ENCODE measurements at places on chromosomes 5 and 9.

DNA sequence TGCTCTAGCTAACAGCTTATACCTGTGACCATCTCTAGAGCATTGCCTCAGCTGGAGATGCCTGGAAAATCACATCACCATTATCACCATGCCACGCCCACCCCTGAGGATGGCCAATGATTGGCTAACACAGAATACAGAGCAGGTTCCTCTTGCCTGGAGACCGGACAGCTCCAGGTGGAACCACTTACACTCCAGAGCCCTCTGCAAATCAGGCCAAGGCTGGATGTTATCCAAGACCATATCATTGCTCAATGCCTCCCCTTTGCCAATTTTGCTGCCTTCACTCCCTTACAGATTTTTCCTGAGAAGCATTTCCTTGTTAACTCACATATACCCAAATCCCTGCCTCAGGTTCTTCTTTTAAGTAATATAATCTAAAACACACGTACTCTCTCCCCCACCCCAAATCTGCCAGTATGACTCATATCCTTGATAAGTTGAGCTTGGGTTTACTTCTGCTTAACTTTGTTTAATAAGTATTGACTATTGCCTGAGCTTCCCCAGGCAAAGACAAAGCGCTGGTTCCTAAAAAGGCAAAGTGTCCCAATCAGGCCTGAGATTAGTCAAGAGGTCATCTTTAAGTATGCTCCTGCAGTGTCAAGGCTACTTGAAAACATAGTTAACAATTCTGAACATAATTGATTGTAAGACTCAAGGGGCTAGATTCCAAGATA, 309.6 kb downstream of the EPB41L4A start:
- no peak for DNase-seq

DNA sequence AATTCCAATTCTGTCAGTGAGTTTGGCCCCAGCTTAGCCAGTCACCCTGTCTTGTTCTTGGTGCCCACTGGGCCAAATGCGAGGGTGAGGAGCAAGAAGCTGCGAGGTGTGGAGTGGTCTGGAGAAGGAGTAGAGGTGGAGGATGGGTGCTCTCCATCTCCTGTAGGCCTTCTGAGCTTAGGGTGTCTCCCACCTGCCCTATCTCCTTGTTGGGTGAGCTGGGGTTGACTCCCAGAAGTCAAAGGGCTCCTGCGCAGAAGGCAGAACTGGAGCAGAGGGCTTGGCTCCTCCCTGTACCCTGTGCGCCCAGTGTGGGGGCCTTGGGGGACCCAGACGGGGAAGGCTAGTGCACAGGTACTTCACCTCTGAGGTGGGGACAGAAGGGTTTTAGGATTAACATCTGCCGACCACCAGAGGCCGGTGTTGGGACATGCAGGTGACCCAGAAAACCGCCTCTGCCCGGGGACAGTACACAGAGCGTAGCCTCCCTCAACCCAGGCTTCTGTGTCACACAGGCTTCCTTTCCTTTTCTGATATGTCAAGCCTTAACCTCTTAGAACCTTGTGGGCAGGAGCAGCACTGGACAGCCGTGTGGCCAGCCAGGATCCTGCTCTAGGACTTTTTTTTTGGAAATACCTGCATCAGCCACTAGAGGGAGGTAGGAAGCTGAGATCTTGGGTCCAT, 16.9 kb downstream of the IL5 start:
- DNase-seq, result peak; percentile 50

- DNase-seq, result no peak
Observed at GRCh38 chr5:137191179-137191578, 307.9 kb downstream of the SPOCK1 start.

DNA sequence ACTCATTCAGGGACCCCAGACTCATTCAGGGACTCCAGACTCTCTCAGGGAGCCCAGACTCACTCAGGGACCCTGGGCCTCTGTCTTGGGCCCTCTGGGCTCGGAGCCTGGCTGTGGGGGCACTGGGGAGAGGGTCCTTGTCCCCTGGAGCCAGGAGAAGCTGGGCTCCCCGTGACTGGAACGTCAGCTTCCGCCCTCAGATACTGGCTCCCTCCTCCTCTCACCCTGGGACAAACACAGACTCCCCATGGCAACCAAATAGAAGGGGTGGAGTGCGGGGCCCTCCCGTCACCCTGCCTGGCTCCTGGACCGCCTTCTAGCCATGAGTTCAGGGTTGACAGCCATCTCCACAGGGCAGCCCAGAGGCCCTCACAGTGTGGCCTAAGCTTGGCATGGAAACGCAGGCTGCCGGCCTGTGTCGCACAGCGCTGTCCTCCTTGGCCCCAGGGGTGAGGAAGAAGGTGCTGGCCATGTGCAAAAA, 27.6 kb downstream of the ZDHHC11B start:
- peak; percentile 52 for DNase-seq

GRCh38 chr9:91395106-91395552, 28.5 kb downstream of the NFIL3 start:
- DNase-seq, result no peak

- peak; percentile 78 for DNase-seq
Observed at GRCh38 chr9:77011973-77012821, 7.3 kb upstream of the FOXB2 start.

- DNase-seq, result no peak
Observed at GRCh38 chr5:5705010-5705409, 282.5 kb downstream of the ICE1 start.

DNA sequence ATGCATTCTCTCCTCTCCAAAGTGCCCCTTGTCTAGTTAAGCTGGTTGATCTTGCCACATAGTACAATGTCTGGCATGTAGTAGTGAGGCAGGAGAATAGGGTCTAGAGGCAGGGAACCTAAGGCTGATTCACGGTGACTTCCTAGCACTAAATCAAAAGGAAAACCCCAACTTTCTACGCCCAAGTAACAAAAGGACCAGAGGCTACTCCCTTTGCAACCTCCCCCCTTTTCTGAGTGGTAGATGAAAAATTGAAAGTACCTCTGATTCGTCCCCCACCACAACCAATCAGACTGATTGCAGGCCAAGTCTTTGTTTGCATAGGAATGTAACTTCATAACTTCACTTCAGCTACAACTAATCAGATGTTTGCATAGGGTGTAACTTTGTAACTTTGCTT, 278.8 kb downstream of the PSAT1 start:
- DNase-seq, result no peak

GRCh38 chr5:6402939-6403338, 24.6 kb upstream of the MED10 start:
- DNase-seq, result no peak

GRCh38 chr9:81628897-81629296, 60.5 kb downstream of the TLE1 start:
- no peak for DNase-seq

DNA sequence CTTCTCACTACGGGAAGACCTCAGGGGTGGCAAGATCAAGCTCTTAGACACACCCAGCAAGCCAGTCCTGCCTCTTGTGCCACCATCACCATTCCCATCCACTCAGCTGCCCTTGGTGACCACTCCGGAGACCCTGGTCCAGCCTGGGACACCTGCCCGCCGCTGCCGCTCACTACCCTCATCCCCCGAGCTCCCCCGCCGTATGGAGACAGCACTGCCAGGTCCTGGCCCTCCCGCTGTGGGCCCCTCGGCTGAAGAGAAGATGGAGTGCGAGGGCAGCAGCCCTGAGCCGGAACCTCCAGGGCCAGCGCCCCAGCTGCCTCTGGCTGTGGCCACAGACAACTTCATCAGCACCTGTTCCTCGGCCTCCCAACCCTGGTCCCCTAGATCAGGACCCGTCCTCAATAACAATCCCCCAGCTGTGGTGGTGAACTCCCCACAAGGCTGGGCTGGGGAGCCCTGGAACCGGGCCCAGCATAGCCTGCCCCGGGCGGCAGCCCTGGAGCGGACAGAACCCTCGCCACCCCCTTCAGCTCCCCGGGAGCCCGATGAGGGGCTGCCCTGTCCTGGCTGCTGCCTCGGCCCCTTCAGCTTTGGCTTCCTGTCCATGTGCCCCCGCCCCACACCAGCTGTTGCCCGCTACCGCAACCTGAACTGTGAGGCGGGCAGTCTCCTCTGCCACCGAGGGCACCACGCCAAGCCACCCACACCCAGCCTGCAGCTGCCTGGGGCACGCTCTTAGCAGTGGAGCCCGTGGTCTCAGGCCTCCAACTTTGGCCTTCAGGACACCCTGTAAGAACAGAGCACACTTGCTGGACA, 4.1 kb downstream of the TESK1 start:
- DNase-seq, result no peak
